ENCODE measurements at places on chromosomes 5 and 9.

- no peak for DNase-seq
These were observed 93.6 kb downstream of the ROR2 start for GRCh38 chr9:91856419-91856818.

DNA sequence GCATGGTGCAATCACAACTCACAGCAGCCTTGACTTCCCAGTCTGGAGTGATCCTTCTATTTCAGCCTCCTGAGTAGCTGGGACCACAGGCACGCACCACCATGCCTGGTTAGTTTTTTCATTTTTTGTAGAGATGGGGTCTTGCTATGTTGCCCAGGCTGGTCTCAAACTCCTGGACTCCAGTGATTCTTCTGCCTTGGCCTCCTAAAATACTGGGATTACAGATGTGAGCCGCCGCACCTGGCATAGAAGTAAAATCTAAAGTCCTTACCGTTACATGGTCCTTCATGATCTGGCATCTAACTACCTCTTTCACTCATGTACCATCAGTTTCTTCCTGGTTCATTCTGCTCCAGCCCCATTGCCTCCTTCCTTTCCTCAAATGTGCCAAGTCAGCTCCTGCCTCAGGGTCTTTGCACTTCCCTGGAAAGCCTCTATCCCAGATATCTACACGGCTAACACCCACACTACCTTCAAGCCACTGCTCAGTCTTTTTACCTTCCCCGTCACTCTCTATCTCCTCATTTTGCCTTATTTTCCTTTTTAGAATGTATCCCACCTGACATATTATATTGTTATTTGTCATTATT, 6.9 kb upstream of the RBM27 start:
- DNase-seq: no peak

- DNase-seq: no peak
These were observed 29.1 kb downstream of the FOCAD start for GRCh38 chr9:20713172-20713571.

GRCh38 chr9:16671591-16672137, 198.8 kb downstream of the BNC2 start:
- no peak for DNase-seq

DNA sequence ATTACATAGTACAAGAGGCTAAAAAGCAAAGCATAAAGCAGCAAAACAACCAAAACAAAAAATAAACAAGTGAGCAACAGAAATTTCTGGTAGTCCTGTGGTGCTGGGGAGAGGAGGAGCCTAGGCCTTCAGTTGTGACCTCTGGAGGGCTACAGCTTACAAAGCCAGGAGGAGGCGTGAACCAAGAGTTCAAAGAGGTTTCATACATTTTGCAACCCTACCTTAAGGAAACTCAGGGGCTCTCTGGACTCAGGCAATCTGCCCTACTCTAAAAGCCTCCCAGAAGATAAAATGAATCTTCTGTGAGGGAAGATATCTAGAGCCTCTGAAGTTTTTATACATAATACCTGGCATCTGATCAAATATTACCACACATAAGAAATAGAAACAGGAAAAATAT, 187.4 kb downstream of the AGTPBP1 start:
- no peak for DNase-seq

- DNase-seq: no peak
These were observed 483.5 kb upstream of the CD180 start for GRCh38 chr5:67680099-67680498.

Data from GM12864 (cell line).